ENCODE measurements at places on chromosomes 7 and 10. TPM values are rescaled to one million over a fixed set of nuclear protein-coding genes. Genes with fewer than 3 reads are reported as not detected.

The NEBL gene
- 8.4 TPM for total RNA-seq

The NCF1 gene
- not detected for total RNA-seq

The OLAH gene
- total RNA-seq: 0.65 TPM

The RTKN2 gene
- 1.7 TPM for total RNA-seq

The CCL26 gene
- not detected for total RNA-seq

The ADRA2A gene
- total RNA-seq: not detected

The SPDYE1 gene
- total RNA-seq: not detected

The GNGT1 gene
- not detected for total RNA-seq

The ANKRD61 gene
- total RNA-seq: 0.39 TPM

The PHYHIPL gene
- total RNA-seq: not detected

The CLRN3 gene
- not detected for total RNA-seq

The MSMB gene
- not detected for total RNA-seq

The FAM25G gene
- not detected for total RNA-seq

The PPP1R17 gene
- not detected for total RNA-seq

All from epithelial cell of alveolus of lung (primary cell).